ENCODE measurements at places on chromosomes 11 and 22.

DNA sequence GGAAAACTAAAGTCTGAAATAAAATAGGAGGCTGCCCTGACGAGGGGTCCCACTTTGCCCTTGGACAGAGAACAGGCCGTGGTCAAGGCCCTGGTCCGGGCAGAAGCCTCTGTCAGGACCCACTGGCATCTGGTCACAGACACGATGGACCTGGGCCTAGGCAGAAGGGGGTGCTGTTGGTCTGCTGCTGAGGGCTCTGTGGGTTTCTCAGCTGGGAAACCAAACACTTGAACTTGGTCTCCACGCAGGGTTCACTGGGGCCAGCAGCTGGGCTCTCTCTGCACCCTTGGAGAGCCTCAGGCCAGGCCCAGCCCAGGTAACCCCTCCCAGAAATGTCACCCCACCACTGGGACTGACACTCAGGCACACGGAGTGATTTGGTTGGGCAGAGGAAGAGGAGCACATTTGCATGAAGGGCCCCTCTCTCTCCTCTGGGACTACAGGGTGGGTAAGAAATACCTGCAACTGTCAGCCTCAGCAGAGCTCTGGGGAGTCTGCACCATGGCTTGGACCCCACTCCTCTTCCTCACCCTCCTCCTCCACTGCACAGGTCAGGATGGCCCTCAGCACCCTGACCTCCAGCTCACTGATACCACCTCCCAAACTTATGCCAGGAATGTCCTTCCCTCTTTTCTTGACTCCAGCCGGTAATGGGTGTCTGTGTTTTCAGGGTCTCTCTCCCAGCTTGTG lies 48.1 kb upstream of the TOP3B start:
- DNase-seq = peak; percentile 0

GRCh38 chr22:22593964-22594656 lies 35.0 kb upstream of the PRAME start:
- DNase-seq = no peak

- no peak for DNase-seq
Observed at GRCh38 chr11:64211181-64211872, 4.8 kb downstream of the FERMT3 start.

GRCh38 chr11:109039611-109040010 lies 374.7 kb downstream of the DDX10 start:
- no peak for DNase-seq

DNA sequence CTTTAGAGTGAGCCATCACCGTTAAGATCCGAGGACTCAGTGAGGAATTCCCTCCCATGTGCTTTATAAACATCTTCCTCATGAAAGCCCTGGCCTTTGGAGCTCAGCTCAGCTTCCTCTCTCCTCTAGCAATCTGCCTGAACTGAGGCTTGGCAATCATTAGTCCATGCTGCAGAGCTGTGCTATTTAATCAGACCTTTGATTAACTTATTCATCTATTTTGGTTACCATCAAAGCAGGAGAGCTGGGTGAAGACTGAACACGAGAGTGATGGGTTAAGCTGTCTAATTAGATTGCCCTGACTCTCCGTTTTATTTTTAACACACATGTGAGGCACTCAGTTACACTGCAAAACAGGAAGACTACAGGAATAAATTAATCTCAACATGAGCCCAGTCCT lies 351.3 kb downstream of the LARGE1 start:
- no peak for DNase-seq

- no peak for DNase-seq
Observed at GRCh38 chr11:120615391-120615790, 103.8 kb downstream of the GRIK4 start.

DNA sequence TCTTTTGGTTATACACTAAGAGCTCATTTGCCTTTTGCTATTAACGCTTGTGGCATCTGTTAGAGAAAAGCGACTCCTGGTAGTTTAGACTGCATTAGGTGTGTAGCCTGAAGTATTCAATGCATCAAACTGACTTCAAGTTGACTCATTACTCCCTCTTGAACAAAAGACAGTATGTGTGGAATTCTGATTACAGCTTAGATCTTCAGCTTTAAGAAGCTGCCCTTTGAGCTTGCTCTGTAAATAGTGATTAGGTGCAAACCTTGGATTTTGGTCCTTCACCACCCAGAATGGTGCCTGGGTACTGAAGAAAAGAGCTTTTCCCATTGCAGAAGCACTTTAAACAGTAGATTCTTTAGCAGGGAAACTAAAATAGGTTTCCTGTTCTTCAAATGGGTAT lies 62.1 kb downstream of the FAT3 start:
- no peak for DNase-seq

DNA sequence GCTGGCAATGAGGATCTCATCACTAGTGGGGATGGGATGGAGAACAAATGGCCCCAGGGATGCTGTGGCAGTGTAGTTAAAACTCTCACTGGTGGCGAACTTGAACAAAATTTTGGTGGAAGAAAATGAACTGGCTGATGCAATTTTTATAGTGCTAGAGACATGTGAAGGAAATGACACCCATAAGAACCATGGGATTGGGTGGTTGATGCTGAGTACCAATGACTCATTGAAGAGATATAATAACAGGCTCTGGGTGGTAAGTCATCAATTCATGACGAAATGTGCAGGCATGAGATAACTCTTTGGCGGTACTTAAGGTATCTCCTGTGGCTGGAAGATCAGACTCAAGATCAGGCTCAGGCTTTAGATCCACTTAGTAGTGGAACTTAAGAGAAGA lies 172.9 kb upstream of the DDI1 start:
- DNase-seq = no peak

GRCh38 chr11:34606326-34607120 lies 14.4 kb upstream of the EHF start:
- no peak for DNase-seq

DNA sequence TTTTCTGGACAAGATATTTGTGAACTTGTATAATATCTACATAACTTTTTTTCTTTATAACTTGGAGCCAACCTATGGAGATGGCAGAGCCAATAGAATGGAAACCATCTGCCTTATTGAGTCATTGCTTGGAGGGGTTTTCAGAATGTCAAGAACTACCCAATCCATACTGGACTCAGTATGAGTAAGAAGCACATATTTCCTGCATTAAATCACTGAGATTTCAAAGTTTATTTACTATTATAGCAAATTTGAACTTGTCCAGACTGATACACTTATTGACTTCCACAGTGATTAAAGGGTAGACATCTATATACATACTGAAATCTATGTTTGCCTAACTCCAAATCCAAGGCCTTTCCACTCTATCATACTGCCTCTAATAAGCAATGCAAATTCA lies 704.0 kb downstream of the KCNA4 start:
- DNase-seq = no peak

DNA sequence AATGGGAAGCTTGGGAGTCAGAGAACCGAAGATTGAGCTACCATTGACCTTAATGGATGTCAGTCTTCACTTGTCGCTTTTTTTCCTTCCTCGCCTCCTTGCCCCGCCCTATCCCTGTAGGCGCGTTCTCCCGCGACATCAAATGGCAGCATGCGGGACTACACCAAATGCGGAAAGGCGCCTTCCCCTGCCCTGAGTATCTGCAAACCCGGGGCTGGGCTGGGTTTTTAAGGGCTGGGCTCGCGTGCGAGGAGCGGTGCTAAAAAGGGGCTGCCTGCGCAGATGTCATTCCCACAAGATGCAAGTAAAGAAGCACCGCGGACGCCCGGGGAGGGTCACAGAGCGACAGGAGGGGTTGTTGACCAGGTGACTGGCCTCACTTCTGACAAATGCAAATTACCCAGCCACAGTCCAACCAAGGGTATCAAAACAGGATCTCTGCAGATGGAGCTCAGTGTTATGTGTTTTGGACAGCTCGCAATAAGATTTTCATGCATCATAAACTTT lies 4.7 kb upstream of the FAM111B start:
- DNase-seq = no peak

- no peak for DNase-seq
Observed at GRCh38 chr11:19419808-19420207, 179.1 kb upstream of the E2F8 start.

- no peak for DNase-seq
Observed at GRCh38 chr11:61675826-61676225, 4.4 kb upstream of the DAGLA start.

- DNase-seq = no peak
Observed at GRCh38 chr22:46320166-46320710, 15.3 kb upstream of the TRMU start.

DNA sequence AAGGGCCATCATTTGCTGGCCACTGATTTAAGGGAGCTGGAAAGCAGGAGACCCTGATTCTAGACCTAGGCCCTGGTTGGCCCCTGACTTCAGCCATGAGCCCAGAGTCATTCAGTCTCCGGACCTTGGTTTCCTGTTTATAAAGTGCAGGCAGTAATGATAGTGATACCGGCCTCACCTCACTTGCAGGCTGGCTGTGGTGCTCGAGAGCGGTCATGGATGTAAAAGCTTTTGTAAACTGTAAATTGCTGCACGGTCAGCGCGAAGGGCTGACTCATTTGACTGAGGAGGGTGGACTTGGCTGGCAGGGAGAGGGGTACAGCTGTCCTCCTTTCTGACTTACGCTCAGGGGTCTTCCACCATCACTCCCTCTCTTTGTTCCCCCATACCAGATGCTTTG lies 37.4 kb downstream of the FBLN1 start:
- DNase-seq = no peak

- DNase-seq = no peak
Observed at GRCh38 chr11:134556186-134556585, 144.1 kb upstream of the B3GAT1 start.

- no peak for DNase-seq
Observed at GRCh38 chr11:123549926-123550917, 104.2 kb downstream of the SCN3B start.

GRCh38 chr22:46758867-46759290 lies 3.6 kb upstream of the TBC1D22A start:
- DNase-seq = peak; percentile 26

GRCh38 chr11:38138972-38139371 lies 1540.9 kb upstream of the RAG2 start:
- no peak for DNase-seq

DNA sequence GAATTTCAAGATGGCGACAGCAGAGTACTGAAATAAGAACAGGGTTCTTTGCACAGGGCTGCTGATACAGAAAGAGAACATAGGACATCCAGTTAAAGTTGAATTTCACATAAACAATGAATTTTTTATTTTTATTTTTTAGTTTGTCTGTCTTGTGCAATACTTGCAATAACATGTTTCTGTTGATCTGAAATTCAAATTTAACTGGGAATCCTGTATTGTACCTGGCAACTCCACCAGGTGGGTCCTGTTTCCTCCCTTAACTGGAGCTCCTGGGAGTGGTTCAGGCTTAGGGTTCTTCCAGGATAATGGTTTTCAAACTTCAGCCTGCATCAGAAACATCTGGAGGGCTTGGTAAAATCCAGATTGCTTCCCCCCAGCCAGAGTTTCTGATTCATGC lies 14.9 kb upstream of the SERPINH1 start:
- DNase-seq = no peak

- no peak for DNase-seq
Observed at GRCh38 chr11:33533386-33534052, 167.1 kb downstream of the C11orf91 start.

- DNase-seq = no peak
Observed at GRCh38 chr11:58530236-58530635, 22.3 kb upstream of the OR5B21 start.
